Stimulated activated CD8-positive, alpha-beta memory T cell treated with anti-CD3 and anti-CD28 coated beads, Interleukin-7, amount 100 ng/mL, for 1 hour (primary cell): ENCODE measurements at places on chromosomes 7 and 10.

DNA sequence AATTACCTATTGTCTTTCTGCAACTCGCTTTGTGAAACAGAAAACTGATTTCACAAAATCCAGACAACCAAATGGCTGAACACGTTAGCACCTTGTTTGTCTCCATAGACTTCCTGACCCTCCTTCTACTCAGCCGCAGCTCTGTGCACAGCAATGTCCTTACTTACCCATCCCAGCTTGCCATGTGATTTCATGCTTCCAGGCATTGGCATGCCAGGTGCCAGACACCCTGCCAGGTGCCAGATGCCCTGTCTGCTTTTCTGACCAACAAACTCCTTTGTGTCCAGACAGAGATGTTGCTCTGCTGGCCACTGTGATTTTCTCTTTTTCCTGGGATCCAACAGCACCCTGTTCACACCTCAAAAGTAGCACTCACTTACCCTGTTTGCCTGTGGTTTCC is 16.1 kb upstream of the FAM170B start:
- no peak for DNase-seq

- no peak for DNase-seq
Measured at GRCh38 chr7:26449175-26450165, 157.8 kb downstream of the SNX10 start.

DNA sequence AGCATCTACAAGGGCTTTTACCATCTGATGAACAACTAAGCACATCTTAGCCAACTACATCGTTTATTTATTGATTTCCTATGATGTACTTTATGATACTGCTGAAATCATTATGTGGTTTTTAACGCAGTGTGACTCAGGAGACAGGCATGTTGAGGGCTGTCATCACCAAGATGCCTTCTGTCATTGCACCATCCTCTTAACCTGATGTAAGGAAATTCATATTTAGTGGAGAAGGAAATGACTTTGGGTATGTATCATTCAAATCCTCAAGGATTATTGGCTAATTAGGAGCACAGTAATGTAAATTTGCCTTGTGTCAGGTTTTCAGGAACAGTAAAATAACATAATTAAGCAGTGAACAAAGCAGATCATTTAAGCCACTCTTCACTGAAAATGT is 138.5 kb upstream of the MGMT start:
- no peak for DNase-seq

- no peak for DNase-seq
Measured at GRCh38 chr10:60488111-60488669, 98.5 kb upstream of the ANK3 start.

- DNase-seq = no peak
Measured at GRCh38 chr10:129123428-129123827, 343.6 kb upstream of the MGMT start.

DNA sequence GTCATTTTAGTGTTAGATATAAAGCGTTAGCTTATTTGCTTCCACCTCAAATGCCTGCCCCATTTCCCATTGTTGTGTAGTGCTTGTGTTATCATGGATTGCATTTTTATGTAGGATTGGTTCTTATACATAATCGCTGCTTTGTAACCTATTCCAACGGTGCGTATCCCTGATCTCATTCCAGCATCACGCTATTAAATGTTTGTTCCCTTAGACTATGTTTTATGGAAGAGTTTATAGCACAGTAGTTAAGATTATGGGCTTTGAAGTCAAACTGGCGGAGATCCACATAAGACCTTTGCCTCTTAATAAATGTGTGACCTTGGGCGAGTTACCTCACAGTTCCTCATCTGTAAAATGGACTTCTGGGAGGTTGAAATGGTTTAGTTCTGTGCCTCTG is 34.0 kb upstream of the ELN start:
- no peak for DNase-seq

DNA sequence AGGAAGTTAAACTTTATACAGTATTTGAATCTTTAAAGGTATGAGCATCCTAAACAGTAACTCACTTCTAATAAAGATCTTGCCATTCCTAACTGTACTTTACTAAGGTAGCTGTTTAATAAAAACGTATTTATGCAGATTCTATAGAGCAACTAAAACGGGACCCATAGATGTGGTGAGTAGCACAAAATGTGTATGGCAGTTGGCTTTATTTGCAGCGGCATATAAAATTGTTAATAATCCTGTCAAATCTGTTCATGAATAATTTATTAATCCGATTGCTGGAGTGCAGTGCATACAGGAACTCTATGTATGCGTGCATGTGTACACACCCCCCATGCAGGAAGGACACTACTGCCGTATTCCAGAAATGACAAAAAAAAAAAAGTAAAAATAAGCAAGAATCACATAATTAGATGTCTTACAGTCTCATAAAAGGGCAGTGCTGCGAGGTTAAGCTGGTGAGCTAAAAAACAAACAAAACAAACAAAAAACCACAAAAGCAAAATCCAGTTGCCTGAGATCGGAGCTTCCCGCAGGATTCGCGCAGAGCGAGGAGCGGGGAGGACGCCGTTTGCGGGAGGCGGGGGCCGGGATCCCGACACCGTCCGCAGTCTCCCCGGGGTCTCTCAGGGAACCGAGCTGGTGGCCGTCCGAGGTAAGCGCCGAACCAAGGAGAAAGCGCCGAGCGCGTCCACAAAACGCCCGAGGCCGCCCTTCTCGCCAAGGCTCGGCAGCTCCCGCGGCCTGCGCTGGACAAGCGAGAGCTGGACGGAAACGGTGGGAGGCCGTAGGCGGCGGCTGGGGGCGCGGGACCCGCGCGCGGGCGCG is 518 bp upstream of the COMMD3 start:
- DNase-seq = no peak

DNA sequence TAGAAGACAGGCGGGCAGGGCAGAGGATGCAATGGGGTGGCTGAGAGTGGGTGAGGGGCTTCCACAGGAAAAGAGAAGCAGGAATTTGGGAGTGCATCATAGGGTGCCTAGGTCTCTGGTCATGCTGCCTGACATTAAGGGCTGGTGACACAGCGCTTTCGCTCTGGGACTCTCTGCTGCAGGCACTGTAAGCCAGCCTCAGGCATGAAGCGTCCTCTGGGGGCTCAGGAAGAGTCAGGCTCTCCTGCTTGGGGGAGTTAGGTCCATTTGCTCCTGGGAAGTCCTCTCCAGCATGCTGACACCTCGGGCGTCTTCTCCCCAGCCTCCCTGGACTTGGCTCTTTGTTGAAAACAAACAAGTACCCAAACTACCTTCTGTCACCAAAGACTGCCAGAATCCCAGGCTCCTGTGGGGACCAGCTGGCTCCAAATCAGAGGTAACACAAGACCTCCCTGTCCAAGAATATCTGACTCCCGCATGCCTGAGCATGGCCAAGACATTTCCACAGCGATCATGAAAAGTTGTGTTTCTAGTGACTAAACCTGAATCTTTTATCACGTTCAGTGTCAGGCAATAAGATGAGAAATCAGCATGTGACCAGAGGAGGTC is 55.4 kb downstream of the GPR26 start:
- no peak for DNase-seq

DNA sequence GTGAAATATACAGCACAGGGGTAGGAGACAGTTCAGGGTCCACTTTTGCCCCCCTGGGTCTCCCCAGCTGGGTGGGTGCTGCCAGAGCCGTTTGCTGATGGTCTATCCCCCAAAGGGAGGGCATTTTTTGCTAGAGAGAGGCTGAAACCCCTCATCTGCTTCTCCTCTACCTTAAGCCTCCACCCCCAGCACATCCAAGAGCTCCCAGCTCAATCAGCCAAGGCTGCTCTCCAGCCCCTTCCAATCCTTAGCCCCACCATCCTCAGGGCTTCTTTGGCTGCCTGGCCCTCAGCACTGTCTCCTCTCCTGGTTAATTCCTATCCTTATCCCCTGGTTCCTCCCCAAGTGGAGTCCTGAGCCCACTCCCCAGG is 153.1 kb downstream of the AOAH start:
- DNase-seq = no peak
